ENCODE measurements at places on chromosomes 2 and 18.

DNA sequence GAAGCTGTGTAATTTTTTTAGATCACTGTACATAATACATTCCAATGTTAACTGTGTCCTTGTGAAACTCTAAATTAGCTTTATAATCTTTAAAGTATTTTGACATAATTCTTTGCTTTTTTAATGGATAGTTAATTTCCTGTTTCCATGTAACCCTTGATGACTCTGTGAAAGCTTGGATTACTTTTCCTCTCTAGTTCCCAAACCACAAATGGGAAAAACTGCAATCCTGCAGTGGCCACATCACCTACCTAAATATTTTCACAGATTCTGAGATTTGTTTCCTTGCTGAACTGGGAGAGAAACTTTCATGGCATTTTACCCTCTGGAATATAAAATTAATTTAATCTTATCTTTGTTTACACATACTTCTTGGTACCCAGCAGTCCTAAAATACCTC lies 161.6 kb upstream of the CCDC68 start:
- no peak for DNase-seq

- no peak for DNase-seq
Observed at GRCh38 chr2:210617732-210618330, 61.4 kb downstream of the CPS1 start.

- no peak for DNase-seq
Observed at GRCh38 chr2:231298091-231298490, 97.4 kb upstream of the B3GNT7 start.

DNA sequence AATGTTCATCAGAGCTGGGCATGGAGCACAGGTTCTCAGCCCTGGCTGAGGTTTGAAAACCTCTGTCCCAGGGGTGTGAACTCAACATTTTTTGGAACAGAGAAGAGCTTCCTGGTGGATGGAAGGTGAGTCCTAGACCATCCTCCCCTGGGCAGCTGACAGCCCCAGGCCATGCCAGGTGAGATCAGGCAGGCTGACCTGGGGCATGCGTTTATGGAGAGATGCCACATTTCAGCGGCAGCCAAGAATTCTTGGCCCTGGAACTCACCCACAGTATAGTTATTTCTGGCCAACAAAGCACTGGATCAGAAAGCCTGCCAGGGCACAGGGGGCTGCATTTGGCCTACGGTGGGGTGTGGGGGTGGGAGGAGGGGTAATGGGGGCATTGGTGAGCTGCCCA lies 83.8 kb downstream of the EDAR start:
- no peak for DNase-seq

DNA sequence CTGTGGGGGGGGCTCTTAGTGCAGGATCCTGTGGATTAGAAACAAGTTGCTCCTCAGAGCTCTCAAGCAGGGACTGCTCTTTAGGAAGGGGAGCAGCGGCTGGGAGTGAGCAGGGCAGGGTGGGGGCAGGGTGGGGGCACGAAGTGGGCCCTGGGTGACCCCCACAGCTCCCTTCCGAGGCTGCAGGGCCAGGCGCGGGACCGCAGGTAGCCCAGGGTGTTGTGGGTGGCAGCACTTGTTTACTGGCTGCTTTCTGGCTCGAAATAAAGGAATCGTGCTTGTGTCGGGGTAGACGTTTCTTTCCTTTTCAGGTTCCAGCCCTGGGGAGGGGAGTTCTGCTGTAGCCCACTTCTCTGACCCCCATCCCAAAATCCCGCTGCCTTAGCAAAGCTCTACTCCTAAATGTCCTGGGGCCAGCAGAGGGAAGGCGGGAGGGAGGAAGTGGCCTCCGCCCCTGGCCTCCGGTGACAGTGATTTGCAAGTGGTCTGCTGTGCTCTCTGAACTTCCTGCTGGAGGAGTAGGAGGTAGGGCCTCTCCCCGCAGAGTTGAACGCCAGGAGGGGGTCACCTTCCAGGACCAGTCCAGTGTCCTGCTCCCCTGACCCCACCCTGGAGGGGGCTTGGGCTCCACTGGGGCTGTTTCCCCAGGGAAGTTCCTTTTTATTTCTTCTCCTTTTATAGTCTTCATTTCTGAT lies 8.3 kb downstream of the NEU4 start:
- DNase-seq = no peak

DNA sequence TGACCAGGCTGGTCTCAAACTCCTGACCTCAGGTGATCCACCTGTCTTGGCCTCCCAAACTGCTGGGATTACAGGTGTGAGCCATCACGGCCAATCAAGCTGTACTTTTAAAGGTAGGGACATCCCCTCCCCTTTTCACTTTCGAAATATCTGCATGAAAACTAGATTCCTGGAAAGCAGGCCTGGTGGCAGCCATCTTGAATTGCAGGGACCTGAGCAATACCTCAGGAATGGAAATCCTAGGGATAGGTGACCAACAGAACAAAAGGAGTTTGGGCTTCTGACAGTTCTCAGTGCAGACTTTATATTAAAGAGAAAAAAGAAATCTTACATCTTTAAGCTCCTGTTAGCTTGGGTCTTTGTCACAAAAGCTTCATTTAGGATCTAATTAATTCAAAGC lies 62.6 kb downstream of the KLF7 start:
- no peak for DNase-seq

DNA sequence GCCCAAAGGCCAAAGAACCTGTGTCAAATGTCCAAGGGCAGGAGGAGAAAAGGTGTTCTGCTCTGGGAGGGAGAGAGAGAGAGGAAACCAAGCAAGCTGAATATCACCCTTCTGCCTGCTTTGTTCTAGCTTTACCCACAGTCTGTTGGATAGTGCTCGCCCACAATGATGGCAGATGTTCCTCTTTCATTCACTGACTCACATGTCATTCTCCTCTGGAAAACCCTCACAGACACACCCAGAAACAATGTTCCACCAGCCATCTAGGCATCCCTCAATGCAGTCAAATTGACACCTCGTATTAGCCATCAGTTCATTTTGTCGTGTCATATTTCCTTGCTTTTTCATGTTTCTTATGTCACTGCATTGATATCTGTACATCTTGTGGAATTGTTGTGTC lies 150.3 kb downstream of the UBR3 start:
- no peak for DNase-seq
